ENCODE measurements at places on chromosomes 5 and 9.
A peak's percentile ranks its signal among the peaks of the same experiment; 100 is the strongest.

GRCh38 chr9:134946663-134947062 is 29.0 kb upstream of the FCN1 start:
- no peak for DNase-seq

DNA sequence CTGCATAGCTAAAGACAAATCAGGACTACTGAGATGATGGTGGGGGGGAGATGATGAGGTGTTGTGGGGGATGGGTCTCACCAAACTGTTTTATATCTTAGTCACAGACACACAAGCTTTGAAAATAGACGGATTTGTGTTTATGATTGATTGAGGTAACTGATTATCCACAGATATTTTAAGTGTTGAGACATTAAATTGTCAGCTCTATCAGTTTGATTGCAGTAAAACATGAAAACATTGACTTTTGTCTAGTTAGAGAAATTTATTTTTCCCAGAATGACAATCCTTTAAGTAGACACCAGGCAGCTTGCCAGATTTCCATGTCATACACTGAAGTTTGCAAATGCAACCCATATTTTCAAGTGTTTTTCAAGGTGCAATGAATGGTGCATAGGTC is 149.8 kb downstream of the NR2F1-AS1 start:
- no peak for DNase-seq

DNA sequence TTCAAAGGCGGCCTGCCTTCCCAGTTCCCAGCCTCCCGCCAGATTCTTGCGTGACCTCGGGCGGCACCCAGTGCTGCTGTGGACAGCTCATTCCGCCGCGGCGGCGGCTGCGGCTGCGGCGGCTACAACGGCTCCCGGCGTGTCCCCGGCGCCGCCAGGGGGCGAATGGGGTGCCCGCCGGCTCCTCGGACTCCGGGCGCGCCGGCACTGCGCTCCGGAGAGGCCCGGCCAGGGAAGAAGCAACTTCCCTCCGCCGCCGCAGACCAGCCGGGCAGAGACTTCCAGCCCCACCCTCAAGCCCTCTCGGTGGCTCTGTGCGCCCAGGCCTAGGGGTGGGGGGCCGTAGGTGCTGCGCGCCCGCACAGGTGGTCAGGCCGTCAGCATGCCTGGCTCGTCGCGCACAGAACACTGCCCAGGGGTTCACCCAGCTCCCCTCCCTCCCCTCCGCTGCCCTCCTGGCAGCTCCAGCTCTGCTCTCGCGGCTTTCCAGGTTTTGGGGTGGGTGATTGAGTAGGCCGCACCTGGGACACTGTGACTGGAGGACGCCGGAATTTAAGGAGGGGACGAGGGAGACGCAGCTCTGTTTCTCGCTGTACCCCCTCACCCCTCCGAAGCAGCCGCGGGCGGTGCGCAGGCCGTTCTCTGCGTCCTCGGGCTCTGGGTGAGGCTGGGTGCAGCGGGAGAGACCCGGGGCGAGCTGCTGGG is 20.2 kb downstream of the IGIP start:
- no peak for DNase-seq

- DNase-seq, result no peak
These were observed 16.6 kb downstream of the TMEM267 start for GRCh38 chr5:43467100-43467499.

DNA sequence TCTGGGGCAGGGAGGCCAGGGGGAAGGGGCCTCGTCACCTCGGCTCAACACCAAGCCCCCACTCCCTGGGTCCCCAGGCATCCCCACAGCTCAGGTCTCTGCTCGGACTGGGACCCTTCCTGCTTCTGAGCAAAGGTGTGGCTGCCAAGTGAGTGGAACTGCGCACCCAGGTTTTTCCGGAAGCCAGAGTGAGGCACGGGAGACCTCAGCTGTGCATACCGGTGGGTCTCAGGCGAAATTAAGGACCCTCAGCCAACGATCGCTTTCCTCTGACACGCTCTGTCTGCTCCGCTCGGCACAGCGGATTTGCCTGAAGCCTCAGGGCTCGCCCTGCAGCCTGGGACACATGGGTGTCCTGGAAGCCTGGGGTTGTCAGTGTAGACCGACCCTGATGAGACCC is 41.0 kb upstream of the IRX4 start:
- DNase-seq, result no peak

- DNase-seq, result peak; percentile 47
These were observed 25.2 kb downstream of the OCLN start for GRCh38 chr5:69517763-69518212.

- DNase-seq, result no peak
These were observed 31.7 kb upstream of the GRHPR start for GRCh38 chr9:37390759-37391158.

DNA sequence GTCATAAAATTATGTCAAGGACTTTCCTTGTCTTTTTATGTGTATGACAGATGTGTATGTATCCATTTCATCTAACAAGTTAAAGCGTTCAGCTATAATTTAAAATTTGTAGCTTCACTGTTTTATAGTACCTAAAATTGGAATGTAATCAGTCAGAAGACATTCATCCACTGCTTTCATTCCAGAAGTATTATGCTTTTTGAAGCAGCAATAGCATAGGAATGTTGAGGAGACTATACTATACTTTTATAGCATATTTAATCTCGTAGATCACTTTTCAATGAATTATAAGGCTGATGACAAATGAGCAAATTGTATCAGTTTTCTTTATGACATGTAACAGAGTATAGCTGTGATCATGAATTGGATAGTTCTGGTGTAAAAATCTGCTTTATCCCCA is 6.9 kb downstream of the PCDHGA12 start:
- no peak for DNase-seq

GRCh38 chr9:27205198-27205597 is 91.8 kb downstream of the EQTN start:
- no peak for DNase-seq

DNA sequence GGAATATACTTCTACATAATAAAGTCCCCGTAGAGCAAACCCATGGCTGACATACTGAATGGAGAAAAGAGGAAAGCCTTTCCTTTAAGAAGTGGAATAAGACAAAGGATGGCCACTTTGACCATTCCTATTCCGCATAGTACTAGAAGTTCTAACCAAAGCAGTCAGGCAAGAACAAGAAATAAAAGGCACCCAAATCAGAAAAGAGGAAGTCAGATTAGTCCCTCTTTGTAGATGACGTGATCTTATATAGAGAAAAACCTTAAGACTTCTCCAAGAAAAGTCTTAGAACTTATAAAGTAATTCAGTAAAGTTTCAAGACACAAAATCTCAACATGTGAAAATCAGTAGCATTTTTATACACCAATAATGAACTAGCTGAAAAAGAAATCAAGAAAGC is 133.9 kb downstream of the GIN1 start:
- no peak for DNase-seq

DNA sequence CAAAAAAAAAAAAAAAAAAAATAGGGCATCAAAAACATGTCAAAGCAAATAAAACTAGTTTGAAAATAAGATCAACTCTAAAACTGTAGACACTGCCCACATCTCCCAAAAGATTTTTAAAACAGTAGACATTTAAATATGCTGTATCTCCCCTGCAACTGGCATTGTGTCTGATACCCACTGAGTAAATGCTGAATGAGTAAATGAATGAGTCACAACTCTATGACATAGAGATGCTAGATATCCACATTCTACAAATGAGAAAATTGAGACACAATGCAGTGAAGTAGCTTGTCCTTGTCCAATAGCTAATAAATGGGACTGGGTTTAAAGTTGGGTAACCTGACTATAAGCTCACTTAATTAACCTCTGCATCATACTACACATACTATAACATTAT is 14.1 kb upstream of the MAP1B start:
- DNase-seq, result no peak

DNA sequence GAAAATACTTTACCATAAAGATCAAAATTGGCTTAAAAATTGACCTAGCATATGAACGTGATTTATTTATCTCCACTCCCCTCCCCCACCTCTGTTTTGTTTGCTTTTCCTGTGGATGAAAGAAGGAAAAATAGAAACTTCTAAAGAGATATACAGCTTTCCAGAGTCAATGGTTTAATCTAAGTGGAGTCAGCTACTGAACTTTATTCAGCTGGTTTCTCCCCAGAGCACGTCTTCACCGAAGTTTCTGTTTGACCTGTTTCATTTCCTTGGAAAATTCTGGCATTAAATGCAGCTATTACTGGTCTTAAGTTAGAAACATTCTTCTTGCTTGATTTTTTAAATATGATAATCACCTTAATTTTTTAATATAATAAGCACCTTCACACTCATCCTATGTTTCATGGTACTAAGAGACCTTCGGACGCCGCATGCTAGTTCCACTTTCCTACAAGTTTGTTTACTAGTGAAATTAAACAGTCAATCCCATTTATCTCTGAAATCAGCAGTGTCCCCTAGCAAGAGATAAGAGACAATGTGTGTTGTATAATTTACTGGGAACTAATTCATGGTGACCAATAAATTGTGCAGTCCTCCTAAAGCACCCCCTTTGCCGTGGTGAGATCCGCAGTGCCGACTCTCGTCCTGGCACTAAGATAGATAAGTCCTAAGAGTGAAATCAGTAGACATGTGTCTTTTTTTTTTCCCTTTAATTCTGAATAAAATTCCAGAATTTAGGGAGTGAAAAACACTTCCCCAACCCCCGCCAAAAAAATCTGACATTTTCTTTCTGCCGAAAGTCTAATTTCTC is 89.9 kb downstream of the ARL15 start:
- DNase-seq, result no peak

DNA sequence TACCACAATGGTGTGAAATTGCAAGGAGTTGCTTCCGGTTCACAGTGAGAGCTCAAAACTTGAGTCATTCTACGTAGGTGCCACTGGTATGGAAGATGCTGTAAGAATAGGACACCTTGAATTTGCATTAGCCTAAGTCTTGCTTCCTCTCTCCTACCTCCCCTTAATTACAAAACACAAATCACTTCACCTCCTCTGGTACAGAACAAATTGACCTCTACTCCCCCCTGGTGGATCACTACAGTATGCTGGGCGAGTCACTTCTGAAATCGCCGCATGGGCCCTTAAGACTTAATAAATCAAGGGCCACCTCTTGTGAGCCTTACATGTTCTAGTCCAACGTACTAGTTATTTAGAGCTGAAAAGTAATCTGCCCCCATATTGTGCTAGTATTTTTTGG is 145.3 kb upstream of the SMARCA2 start:
- DNase-seq, result peak; percentile 25

- no peak for DNase-seq
These were observed 16.6 kb upstream of the PSMD5 start for GRCh38 chr9:120859361-120859760.

- no peak for DNase-seq
These were observed 234.6 kb downstream of the CAAP1 start for GRCh38 chr9:26657958-26658357.

DNA sequence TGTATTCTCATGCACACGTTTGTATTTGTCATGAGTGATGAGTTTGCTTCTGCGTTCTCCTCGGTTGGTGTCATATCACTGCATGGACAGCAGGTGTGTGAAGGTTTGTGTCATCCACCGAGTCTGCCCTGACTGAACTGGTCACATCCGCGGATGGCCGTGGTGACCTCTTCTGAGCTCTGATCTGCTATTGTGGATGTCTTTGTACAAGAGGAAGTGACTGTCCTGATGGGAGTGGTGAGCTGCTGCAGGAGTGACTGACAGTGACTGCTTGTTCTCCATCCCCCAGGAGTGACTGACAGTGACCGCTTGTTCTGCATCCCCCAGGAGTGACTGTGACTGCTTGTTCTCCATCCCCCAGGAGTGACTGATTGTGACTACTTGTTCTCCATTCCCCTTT is 69.9 kb downstream of the EHMT1 start:
- no peak for DNase-seq

DNA sequence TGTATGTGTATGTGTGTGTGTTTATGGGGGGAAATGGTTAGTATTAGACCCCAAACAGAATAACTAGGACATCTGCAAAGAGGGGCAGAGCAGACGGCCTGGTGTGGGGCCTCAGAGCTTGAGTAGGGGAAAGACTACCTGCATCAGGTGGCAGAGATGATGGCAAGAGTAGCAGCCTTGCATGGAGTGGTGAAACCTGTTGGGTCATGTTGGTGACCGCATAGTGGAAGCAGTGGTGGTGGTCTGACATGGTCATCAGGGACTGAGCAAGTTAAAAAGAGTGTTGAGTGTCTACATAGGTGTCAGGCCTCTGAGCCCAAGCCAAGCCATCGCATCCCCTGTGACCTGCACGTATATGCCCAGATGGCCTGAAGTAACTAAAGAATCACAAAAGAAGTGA is 153.2 kb downstream of the FGF10 start:
- no peak for DNase-seq

- DNase-seq, result no peak
These were observed 10.0 kb downstream of the FAM13B start for GRCh38 chr5:138022912-138023311.

DNA sequence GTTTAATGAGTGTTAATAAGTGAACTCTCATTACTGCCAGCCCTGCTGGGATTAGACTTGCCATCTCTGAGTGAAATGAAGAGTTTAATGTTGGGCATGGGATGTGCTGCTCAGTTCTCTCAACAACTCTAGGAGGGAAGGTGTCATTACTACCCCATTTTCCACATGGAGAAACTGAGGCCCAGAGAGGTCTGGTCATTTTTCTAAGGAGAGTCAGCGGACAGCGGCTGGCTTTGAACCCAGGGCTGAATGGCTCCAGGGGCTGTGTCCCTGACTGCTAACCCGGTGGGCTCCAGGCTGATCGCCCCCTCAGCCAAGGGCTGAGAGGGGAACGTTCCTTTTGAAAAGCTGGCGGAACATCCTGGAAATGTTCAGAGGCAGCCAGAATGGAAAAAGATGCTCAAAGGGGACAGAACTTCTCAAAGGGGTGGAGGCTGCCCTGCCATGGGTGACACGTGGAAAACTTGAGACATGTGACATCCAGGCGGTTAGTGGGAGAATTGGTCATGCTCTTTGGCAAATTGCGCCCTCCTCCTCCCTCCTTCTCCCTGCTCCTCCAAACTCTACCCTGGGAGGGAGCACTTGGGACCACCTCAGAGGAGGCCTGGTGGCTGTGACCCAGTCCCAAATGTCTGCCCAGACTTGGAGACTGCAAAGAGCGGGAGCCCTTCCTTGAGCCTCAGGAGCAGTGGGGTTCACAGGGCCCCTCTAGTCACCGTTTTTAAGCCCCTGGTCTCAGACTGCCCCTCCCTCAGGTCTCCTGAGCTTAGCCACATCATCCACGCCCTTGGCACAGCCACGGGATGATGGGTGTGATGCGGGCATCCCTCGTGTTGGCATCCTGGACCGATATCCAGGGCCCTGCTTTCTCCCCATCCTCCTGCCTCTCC is 28.7 kb downstream of the DNM1 start:
- DNase-seq, result no peak

DNA sequence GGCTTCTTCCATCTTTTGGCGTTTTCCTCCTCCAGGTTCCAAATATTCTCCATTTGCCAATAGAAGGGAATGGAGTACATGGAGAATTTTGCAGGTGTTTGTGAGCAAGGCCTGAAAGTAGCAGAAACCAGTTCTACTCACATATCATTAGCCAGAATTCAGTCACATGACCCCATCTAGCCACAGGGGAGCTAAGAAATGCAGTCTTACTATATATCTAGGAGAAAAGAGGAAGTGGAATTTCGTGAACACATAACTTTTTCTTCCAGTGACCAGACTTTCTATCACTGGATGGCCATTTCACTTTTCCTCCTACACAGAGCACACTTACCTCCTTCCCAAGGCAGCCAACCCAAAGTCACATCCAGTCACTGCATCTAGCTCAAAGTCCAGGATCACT is 55.1 kb downstream of the LOX start:
- DNase-seq, result no peak

Data from NCI-H345 (cell line).